ENCODE measurements at places on chromosomes 4 and X.
A peak's percentile ranks its signal among the peaks of the same experiment; 100 is the strongest.

- no peak for DNase-seq
These were observed 10.8 kb upstream of the PHKA2 start for GRCh38 chrX:18994713-18995112.

- peak; percentile 1 for DNase-seq
These were observed 1.0 kb upstream of the TLR1 start for GRCh38 chr4:38805530-38806145.

DNA sequence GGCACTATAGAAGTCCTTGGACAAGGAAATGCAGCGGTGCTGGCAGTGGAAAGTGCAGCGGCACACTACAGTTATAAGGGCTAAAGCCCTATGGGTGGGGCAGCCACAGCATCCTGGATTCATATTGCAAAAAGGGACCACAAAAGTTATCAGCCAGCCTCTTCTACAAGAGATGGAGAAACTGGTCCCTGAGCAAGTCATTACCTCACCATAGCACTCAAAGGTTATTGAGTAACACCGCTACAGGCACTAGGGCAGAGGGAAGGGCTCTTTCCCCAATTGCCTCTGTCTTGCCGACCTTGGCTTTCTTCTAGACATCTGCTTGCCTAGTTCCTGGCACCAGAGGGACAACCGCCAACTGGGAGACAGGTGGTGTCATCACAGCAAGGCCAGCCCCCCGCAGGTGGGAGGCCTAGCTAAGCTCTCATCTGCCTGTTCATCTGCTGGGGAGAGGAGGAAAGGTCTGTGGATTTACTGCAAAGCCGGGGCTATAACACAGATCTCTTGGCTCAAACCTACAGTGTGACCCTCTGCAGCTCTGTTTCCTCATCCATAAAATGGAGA, 600.0 kb downstream of the BCOR start:
- peak; percentile 28 for DNase-seq

DNA sequence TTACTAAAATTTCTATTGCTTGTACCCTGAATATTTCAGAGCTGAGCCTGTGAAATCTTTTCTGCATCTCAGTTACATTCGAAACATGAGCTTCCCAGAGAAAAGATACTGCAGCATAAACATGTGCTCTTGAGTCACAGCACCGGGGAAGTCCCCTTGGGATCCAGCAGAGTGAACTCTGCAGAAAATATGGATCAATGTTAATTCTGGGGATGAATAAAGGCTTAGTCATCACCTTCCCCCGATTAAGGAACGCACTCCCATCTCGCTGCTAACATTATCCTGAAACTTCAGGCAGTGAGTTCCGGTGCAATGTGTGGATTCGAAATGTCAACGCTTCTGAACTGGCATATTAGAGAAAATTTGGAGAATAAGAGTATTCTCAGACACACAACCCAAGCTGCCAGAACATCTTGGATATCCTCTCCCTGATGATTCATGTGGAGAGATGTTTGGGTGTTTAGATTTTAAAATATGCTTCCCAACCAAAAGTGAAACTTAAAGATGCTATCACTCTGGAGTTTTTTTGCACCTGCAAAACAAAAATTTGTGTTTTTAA, 90.8 kb downstream of the IRF2 start:
- no peak for DNase-seq

All from SIG-M5 (cell line).